ENCODE measurements at places on chromosomes 3 and 15.

GRCh38 chr3:37938011-37938410, 52.6 kb upstream of the VILL start:
- no peak for DNase-seq

DNA sequence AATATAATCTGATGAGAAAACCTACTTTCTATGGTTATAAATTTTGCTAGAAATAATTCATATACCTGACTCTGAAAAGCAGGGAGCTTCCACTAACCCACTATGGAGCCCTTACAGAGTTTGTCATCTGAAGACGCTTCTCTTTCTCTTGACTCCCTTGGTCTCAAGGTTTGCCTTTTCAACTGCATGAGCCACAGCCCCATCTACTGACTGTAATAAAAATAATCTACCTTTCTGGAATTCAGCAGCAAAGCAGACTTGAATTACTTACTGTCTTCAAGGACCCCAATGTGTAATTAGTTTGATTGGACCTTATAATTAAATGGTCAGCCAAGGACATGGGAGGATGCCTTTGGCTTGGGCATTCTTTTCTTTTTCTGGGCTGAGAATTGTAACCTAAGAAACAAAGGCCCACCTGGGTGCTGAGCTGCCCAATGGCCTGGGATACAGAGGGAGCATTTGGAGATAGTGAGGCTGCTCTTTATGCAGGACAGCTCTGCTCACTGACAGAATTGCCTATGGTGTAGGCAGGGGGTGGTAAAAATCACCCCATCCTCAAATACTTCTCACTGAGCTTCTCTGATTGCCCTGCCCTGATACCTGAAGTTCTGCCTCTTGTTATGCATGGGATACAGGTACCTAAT, 178.6 kb upstream of the TRIM42 start:
- DNase-seq, result peak; percentile 15

DNA sequence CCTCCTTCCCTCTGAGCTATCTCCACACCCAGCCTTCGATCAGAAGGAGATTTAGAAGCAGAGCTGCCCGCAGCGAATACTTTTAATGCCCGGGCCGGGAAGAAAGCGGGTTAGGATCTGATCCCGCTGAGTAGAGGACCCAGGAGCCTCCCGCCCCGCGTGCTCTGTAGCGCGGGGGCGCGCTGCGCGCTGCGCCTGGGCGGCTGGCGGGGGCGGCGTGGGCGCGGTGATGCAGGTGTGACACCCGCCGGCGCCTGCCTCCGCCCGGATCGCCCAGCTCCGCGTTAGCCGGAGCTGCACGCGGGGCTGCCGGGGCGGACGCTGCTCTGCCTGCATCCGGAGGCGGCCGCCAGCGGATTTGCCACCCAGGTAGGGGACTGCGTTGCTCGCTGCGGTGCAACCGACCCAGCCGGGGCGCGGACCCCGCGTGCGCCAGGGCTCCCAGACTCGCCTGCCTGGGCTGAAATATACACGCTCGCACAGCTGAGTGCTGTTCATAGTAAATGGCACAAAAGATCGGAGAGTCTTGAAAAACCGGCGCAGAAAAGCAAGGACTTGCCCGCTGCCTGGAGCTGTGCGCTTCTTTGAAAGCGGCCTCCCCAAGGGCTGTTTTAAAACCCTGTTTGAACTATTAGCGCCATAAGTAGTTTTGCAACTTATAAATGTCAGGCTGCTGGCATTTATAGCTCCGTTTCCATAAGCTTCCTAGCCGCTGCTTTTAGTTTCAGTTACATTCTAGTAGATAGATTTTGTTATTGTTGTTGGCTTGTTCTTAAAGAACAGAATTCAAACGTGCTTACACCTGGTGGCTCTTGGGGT, at the start of gene SV2B:
SV2B (plus strand) TSS at position 263 of the 819 bp plus-strand sequence. CDS start 126,007 bp downstream, outside the sequence.
- DNase-seq, result peak; percentile 81

DNA sequence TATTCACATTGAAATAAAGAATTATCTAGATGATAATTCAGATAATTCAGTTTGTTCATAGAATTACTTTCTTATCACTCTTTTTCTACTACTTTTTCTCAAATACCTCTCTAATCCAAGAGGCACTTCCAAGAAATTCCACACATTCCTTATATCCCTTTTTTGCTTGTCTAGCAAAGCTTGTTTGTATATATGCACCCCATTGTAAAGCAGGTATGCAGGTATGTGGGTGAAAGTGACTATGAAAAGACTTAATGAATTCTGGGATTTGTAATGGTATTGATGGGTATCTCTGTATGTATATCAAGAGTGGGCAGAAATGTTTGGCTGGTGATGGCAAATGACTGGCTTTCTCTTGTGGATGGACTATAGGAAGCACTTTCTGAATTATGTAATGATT, 94.1 kb upstream of the FGF7 start:
- DNase-seq, result no peak

DNA sequence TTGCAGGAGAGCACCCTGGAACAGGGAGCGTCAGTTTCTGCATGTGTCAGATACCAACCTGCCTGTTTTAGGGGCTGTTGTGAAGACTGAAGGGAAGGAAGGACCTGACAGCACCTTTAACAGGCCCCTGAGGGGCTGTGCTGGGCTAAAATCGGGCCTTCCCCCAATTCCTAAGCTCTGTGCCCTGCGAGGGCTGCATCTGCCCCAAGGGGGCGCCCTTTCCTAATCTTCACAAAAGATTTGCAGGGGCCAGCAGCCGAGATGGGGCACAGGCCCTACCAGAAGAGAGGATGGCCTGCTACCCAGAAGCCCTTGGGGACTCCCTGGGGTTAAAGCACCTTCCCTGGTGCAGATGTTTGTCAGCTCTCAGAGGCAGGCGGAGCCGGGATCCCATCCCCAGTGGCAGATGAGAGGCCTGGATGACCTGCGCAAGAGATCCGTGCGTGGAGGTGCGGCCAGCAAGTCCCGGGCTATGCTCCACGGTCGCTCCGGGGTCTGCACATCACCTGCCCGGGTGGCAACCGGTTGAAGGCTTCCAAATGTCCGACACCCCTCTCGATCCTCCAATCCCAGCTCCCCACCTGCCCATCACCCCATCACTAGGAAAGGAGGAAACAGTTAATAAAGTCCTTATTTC, 53.6 kb downstream of the RHCG start:
- DNase-seq, result peak; percentile 77

DNA sequence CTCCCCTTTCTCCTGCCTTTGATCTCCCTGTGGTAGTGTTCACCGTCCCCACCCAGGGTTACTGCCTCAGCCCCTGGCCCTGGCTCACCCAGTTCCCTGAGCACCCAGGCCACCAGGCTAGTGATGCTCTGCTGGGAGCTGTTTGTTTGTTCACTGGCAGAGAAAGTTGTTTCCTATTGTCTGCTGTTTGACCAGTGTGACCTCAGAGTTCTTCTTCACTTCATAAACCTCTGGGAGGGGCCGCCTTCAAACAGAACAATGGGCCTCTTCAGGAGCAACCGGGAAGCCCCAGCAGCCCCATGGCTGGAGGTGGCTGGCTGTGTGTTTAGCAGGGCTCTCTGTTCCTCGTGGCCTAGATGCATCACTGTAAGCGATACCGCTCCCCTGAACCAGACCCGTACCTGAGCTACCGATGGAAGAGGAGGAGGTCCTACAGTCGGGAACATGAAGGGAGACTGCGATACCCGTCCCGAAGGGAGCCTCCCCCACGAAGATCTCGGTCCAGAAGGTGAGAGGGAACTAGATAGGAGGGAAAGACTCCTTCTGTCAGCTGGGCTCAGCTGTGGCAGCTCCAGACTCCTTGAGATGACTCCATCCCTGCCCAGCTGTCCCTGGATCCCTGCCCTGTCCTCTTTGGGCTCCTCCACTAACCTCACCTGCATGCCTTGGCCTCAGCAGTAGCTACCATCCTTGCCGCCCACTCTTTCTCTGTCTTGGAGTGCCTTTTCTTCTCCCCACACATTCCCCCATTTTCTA, 3.4 kb downstream of the CLK3 start:
- DNase-seq, result no peak

DNA sequence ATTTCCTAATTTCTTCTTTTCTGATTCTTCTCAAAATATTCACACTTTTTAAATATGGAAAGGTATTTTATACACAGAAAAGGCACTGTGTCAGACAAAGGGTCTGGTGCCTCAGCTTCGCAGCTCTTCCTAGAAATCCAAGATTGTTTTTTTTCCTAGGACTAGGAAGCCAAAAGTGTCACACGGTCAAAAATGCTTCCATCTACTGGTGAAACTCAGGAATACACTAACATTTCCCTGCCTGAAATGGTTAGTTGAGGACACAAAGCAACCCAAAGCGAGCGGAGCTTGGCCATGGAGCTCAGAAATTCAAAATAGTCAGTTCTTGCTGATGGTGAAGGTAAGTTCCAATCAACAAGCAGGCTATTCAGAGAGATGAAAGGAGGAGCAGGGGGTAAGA, 426.5 kb upstream of the RASGRP1 start:
- peak; percentile 9 for DNase-seq

- DNase-seq, result no peak
Measured at GRCh38 chr3:55330355-55330754, 156.8 kb downstream of the WNT5A start.

DNA sequence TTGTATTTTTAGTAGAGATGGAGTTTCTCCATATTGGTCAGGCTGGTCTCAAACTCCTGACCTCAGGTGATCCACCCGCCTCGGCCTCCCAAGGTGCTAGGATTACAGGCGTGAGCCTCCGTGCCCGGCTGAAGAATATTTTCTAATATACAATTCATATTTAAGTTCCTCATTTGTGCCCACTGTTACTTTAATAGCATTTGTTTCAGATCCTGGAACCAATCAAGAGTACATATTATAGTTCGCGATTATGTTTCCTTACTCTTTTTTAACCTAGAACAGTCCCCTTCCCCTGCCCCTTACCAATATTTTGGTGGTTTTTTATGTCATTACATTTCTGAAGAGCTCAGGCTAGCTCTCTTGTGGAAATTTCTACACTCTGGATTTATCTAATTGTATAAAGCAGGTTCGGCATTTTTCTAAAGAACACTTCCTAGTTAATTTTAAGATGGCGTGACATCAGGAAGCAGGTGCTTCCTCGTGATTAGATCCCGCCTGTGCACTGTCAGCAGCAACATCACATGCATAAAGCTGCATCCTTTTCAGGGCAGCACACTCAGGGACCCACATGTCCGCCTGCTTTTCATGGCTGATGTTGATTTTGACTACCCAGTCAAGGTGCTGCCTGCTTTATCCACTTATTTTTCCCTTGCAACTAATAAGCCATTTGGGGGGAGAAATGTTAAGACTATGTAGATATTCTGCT, 88.7 kb upstream of the EPHB3 start:
- no peak for DNase-seq

DNA sequence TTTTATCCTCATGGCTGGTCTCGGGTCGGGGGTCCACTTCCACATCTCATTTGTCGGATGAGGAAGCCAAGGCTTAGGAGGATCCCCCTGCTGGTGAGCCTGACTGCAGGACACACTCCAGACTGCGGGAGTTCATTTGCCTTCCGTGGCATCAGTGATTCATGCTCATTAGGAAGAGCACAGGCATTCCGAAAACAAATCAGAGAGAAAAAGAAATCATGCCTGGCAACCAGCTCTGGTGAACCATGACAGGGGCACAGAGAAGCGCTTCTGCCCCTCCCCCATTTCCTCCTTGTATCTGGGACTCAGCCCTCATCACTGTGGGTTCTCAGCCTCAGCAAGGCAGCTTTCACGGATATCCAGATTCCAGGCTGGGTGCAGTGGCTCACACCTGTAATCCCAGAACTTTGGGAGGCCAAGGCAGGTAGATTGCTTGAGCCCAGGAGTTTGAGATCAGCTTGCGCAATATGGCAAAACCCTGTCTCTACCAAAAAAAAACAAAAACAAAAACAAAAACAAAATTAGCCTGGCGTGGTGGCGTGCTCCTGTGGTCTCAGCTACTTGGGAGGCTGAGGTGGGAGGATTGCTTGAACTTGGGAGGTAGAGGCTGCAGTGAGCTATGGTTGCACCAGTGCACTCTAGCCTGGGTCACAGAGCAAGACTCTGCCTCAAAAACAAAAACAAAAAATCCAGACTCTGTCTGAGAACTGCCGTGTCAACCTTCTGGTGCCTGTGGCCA, 28.4 kb downstream of the IRAK2 start:
- DNase-seq, result peak; percentile 14

DNA sequence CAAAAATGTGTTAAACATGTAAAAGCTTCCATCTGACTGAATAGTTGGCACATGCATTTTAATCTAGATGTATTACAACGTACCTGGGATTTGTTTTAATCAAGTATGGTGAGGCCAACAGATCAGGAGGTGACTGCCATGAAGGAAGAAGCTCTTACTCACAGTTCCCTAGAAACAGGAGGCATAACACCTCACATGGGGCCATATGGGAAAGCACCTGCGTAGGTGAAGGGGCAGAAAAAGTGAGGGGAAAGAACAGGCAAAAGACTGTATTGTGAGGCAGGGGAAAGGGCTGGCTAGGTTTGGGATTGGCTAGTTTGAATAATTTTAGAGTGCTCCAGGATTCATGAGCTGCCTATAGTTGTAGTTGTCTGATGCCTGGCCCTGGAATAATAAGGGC, 9.6 kb downstream of the SQOR start:
- DNase-seq, result no peak

DNA sequence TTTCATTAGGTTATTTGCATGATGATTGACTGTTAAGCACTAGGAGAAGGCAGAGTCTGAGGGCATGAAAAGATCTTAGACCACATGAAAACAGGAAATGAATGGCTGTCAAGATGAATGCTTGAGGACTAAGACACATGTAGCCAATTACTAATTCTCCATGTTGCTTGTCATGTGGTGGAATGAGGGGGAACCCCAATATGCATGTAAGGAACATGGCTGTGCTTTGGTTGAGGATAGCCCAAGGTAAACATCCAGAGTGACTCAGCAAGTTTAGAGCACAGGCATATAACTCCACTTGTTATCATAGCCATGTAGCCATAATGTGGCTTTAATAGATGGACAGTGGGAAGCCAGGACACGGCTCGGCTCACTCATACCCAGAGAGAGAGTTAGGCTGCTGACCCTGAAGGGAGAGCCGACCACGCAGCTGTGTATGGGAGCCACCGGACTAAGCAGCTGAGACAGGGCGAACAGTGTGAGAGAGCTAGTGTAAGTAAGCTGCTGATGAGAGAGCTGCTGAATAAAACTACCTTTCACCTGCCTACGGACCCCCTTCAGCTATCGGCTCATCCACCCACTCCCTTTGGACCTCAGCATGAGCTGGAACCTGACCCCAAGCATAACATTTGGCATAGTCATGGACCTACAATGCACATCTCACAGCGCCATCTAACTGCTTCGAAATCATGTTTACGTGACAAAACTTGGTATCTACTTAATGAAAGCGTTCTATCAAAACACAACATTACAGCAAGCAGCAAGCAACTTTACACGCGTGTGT, 37.6 kb downstream of the ANO10 start:
- DNase-seq, result no peak
